Stimulated activated CD8-positive, alpha-beta memory T cell treated with anti-CD3 and anti-CD28 coated beads, Interleukin-7, amount 100 ng/mL, for 1 hour (primary cell): ENCODE measurements at places on chromosomes 12 and 14.
A peak's percentile ranks its signal among the peaks of the same experiment; 100 is the strongest.

GRCh38 chr12:79689061-79689476, 1.7 kb downstream of the PAWR start:
- DNase-seq: no peak

DNA sequence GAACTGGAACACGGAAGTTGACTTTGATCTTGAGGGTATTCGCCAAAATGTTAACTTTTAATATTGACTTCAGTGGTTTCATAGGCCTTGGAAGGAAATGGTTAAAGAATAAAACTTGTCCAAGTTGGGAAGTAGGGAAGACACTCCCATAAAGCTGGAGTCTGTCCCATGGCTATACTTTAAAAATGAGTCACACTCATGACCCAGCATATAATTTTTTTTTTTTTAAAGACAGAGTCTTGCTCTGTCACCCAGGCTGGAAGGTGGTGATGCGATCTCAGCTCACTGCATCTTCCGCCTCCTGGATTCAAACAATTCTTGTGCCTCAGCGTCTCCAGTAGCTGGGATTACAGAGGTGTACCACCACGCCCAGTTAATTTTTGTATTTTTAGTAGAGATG, 19.6 kb downstream of the TMPRSS12 start:
- DNase-seq: no peak

DNA sequence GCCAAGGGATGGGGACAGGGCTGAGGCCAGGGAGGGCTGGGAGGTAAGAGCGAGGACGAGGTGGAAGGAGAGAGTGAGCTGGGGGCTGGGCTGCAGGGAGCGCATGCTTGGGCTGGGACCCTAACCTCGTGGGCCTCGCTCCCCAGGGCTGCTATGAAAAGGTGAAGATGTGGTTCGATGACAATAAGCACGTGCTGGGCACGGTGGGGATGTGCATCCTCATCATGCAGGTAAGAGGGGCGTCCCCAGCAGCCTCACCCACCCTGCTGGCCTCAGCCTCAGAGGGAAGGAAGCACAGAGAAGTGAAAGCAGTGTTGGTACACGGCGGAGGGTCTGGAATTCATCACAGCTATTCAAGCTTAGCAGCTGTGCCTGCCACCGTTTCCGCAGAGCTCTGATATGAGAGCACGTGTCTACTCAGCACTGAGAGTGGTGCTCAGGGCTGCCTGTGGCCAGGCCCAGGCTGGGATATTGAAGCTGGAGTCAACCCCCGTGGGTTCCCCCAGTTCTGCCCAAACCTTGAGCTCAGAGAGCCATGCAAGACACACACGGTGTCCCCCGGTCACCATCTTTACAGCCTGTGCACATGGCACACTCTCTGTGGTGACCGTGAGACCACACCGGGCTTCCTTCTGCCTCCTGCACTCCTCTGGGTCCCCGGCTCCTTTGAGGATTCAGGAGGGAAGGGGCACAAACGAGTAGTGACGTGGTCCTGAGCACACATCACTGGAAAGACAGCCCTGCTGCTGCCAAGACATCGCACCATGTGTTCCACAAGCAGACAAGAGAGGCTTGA, 204.6 kb downstream of the TSPAN9 start:
- DNase-seq: no peak

- no peak for DNase-seq
Measured at GRCh38 chr12:28775556-28775955, 373.5 kb upstream of the FAR2 start.

GRCh38 chr14:75002392-75003249, at the start of gene EIF2B2:
Gene EIF2B2, plus strand, starts transcription at chr14:75002921. Its CDS starts 70 bp downstream, at chr14:75002991.
- DNase-seq: peak; percentile 98

- DNase-seq: peak; percentile 68
Measured at GRCh38 chr14:55579724-55580469, at the start of gene KTN1. Gene KTN1, plus strand, starts transcription at chr14:55580207. Its CDS starts 31,842 bp downstream, at chr14:55612049.

DNA sequence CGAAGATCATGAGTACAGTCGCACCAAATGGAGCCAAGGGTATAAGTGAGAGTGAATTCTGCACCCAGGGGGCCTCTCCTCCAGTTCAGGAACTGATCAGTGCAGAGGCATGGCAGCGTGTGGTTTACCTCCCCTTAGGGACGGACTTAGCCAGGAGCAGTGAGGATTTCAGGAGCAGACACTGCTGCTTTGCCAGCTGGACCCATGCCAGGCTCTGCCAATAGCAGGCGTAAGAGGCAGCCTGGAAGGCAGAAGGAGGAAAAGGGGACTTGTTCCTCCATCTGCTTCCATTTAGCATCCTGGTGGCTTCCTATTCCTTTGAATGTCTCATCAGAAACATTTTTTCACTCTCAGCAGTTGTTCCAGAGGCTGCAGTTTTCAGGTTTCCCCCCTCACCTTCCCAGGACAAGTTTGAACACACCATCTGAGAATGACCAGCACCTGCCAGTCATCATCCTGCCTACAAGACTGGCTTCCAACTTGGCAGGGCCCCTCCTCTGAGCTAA, 137.0 kb upstream of the LMNTD1 start:
- no peak for DNase-seq

DNA sequence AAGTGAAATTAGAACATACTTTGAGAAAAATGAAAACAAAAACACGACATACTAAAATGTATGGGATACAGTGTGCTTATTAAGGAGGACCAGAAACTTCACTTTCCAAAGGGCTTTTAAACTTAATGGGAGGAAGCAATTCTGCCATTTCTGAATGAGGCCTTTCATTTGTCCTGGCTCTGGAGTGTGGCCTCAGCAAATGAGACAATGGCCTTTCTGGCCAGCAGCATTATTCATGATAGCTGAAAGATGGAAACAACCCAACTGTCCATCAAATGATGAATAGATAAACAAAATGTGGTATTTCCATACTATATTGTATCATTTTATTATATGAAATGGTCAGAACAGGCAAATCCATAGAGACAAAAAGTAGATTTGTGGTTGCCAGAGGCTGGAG, 338.6 kb downstream of the CEP128 start:
- no peak for DNase-seq

GRCh38 chr14:72982146-72982708, 44.7 kb downstream of the ZFYVE1 start:
- DNase-seq: no peak

DNA sequence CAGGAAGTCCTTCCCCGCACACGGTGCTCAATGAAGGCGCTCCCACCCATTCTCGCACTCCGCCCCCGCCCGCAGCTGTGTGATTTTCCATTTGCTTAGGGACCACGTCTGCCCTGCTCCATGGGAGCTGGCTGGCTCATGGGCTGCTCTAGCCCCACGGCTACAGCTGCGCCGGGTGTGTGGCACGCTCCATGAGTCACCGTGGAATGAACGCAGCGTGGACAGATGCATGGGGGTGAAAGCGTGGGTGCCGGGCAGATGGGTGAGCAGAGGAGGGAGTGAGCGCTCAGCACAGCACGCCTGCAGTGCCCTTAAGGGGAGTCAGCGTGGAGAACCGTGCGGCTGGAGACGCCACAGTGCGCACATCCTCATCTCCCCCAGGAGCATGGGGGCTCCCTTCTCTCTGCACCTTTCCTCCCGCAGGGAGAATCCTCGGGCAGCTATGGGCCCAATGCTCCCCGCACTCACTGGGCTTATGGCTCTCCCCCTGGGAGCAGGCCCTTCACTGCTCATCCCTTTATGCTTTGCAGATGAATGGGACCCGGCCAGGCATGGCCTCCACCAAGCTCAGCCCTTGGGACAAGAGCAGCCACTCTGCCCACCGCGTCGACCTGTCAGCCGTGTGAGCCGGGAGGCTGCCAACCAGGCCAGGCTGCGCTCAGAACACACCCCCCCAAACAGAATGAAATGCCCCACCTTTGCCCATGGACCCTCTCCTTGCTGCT, 185.1 kb downstream of the ADGRD1 start:
- no peak for DNase-seq

GRCh38 chr14:91371011-91371989, 46.3 kb downstream of the CCDC88C start:
- DNase-seq: no peak

GRCh38 chr12:30753233-30753632, 1.5 kb downstream of the CAPRIN2 start:
- no peak for DNase-seq

GRCh38 chr12:31756977-31757420, 28.2 kb upstream of the AMN1 start:
- DNase-seq: no peak

DNA sequence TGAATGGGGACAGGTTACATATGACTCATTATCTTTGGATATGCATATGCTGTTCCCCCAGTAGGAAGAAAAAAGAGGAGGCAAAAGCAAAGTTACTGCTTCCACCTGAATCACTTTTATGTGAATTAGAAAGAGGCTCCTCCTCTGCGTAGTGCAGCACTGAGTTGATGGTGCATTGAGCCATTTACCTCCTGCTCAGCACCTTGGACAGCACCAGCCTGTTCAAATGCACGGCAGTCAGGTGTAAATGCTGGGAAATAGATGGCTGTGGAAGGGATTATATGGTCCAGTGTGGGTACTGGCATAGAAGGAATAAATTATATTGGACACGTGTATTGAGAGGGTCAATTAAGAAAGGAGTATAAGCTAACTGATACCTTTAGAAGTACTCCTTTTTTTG, 541.9 kb upstream of the SEL1L start:
- DNase-seq: no peak

GRCh38 chr14:33230021-33230420, 291.3 kb downstream of the NPAS3 start:
- DNase-seq: no peak

DNA sequence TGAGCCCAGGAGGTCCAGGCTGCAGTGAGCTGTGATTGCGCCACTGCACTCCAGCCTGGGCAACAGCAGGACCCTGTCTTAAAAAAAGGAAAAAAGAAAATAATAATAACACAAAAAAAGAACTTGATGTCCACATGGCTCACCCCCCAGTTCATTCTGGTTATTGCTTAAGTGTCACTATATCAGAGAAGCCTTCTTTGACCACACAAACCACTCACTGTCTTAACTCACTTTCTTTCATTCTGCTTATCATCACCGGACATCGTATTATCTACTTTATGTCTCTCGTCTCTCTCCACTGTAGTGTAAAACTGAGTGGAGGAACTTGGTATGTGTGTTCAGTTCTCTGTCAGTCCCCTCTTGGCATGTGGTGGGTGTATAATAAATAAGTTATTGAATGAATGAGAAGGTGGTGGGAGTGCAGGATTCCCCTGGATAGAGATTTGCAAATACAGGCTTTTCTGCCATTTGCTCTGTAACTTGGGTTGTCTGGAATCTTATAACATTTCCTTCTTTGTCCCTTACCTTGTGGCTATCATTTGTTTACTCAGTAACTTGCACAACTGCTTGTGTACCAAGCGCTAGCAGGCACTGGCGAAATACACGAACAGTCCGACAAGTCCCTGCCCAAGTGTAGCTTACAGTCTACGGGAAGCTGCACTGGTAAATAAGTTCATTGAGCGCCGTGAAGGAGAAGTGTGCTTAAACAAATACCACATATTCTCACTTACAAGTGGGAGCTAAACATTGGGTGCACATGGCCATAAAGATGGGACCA, 86.6 kb upstream of the TRAF3 start:
- DNase-seq: no peak

GRCh38 chr14:101054671-101055070, 151.1 kb upstream of the RTL1 start:
- DNase-seq: no peak

DNA sequence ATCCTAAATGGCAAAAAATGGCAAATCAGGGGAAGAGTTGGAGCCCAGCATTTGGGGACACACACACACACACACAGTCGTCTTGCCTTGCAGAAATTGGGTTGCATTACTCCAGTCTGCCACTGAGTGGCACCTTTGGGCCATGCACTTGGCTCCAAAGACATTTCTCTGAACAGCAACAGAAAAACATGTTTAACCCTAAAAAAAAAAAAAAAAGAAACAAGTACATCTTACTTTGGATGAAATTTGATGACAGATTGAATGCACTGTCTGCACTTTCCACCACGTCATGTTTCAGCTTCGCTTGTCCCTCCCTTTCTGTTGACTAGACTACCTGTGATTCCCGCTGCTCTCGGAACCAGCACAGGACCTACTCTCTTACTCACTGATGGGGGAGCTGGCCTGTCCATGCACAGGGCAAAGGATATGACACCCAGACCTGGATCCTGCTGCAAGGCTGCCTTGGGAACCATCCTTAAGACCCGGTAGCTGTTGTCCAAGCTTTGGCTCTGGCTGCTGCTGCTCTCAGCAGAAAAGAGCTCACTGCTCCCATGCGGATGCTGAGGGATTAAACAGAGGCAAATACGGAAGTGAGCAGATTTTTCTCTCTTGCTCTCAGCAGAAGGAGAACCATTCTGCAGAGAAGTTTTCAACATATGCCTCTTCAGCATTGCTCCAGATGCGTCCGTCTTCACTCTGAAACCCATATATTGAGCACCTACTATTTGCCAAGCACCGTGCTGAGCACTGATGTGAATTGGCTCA, 376.8 kb downstream of the DPF3 start:
- DNase-seq: peak; percentile 47

DNA sequence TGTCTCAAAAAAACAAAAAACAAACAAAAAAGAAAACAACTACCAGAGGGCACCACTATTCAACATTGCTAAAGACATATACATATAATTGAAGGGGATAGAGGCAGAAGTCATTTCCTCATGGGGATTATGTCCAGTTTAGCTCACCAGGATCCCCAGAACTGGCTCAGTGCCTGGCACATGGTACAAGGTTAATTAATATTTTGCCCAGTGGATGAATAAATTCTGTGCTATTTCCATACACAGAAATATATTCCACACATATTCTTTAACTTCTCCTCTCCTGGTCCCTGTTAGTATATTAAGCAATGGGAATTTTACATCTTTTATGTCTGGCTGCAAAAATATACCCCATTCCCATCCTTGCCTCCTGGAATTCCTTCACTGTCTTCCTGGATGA, 6.7 kb downstream of the FOS start:
- no peak for DNase-seq

- no peak for DNase-seq
Measured at GRCh38 chr12:65673732-65674131, 150.6 kb upstream of the HMGA2 start.

GRCh38 chr12:46919666-46920400, 94.0 kb upstream of the SLC38A4 start:
- no peak for DNase-seq

DNA sequence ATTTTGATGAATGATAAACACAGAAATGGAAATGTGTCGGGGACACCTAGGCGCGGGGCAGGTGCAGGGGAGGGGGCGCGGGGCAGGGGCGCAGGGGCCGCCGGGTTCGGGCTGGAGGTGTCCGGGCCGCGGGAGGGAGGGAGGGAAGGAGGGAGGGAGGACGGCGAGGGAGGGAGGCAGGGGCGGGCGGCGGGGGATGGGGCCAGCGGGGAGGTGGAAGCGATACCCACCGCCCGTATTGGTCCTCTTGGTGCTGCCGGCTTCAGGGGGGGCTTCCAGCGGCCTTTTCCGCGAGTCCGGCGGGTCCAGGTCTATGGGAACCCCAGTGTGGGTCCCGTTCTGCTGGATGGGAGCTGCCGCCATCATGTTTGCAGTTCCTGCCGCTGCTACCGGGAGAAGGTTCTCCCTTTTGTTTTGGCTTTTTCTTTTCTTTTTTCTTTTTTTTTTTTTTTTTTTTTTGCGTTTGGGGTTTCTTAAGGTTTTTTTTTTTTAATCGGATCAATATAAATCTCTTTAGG, 703 bp downstream of the NOVA1 start:
- no peak for DNase-seq

DNA sequence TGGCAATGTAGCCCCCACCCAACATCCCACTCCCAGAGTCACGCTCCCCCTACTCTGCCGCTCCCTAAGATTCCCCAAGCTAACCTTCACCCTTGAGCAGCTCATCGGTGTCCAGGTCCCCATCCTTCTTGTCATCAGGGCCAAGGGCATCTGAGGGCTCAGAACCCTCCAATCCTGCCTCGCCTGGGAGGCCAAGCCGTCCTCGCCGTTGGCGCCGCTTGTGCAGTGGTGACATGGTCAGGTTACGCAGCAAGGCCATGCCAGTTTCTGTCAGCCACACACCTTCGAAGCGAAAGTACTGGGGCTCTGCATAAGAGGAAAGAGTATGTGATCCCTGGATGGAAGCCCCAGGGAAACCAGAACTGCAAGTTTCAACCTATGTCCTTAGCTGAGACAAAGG, 15.9 kb downstream of the KMT2D start:
- no peak for DNase-seq
